ENCODE measurements at places on chromosomes 3 and 15.

- peak; percentile 63 for DNase-seq
These were observed 38.3 kb downstream of the SCAPER start for GRCh38 chr15:76866716-76867321.

- DNase-seq = no peak
These were observed 17.6 kb downstream of the METTL6 start for GRCh38 chr3:15409774-15410173.

DNA sequence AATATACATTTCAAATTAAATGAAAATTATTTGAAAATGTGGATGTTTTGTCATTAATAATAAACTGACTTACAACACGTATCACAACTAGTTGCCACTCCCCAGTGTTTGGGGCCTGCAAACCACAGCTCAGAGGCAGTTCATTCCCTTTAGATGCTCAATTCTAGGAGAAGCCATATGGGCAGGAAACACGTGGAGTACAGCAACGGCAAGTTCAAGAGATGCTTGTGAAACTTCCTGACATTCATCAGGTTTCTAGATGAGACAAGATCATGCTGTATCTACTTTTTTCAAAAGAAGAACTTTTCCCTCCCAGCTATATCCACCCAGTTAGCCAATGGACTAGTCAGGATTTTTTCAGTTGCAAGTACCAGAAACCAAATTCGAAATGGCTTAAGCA lies 17.6 kb upstream of the PLA2G4D start:
- no peak for DNase-seq

DNA sequence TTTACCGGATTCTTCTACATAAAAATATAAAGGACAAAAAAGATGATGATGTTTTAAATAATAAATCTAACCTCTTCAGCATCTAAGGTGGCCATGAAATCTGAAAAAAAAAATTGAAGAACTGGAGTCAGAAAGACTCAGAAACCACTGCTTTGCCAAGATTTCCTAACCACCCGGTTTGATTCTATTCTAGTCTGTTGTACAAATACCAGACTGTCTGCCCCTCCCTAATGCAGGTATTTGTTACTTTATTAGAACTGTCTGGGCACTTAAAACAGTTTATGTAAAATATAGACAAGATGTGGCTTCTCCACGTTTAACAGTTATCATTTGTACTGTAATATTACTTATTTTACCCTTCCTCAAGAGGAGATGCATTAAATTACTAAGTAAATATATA lies 48.8 kb downstream of the UACA start:
- no peak for DNase-seq

GRCh38 chr3:190458040-190458439 lies 8.3 kb upstream of the TMEM207 start:
- DNase-seq = peak; percentile 43

DNA sequence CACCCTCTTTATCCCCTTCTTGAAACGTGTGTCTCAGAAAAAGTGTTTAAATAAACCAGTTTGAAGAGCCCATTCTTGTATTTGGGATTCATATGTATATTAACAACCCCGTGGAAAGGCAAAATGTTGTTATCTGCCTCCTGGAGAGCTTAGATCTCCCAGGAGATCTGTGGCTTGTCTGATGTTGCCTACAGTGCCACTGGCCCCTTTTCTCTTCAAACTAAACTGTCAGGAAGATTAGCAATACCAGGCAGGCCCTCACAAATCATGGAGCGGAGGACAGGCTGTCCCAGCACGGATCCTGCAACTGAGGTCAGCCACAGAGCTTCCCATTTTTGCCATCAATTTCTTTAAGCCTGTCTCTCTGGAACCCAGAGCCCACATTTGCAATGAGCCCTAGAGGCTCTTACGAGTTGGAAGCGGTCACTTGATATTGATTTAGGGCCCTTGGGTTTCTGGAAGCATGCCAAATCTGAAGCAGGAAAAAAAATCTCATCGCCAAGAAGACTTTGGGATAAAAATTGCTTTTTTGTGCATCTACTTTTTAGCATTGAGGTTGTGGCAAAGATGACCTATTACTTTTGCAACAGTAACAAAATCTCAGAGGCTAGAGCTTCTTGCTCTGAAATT lies 234.1 kb downstream of the OPA1 start:
- no peak for DNase-seq

All from spinal cord (tissue), 10 donors.